ENCODE measurements at places on chromosomes 5 and 9.

DNA sequence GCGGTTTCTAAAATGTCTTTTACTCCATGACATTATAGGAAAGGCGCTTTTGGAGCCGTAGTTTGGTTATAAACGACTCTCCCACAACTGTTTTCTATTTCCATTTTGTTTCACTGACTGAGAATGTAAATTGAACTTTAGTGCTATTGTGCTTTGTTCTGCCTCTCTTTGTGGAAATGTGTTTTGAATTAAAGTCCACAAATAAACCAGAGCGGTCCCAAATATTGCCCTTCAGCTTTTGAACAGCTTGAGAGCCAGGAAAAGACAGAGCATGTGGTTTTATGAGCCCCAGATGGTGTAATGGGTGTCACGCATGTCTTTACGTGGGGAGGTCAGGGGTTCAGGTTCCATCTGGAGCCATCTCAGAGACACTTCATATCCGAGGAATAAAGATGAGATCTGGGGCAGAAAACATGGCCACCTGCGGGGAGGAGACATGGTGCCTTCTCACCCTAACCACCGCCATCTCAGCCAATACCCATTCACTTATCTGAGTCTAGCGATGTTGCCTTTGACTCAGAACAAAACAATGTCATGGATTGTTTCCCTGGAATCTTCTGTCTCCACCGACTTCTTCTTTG, 42.5 kb upstream of the ROR2 start:
- no peak for DNase-seq

DNA sequence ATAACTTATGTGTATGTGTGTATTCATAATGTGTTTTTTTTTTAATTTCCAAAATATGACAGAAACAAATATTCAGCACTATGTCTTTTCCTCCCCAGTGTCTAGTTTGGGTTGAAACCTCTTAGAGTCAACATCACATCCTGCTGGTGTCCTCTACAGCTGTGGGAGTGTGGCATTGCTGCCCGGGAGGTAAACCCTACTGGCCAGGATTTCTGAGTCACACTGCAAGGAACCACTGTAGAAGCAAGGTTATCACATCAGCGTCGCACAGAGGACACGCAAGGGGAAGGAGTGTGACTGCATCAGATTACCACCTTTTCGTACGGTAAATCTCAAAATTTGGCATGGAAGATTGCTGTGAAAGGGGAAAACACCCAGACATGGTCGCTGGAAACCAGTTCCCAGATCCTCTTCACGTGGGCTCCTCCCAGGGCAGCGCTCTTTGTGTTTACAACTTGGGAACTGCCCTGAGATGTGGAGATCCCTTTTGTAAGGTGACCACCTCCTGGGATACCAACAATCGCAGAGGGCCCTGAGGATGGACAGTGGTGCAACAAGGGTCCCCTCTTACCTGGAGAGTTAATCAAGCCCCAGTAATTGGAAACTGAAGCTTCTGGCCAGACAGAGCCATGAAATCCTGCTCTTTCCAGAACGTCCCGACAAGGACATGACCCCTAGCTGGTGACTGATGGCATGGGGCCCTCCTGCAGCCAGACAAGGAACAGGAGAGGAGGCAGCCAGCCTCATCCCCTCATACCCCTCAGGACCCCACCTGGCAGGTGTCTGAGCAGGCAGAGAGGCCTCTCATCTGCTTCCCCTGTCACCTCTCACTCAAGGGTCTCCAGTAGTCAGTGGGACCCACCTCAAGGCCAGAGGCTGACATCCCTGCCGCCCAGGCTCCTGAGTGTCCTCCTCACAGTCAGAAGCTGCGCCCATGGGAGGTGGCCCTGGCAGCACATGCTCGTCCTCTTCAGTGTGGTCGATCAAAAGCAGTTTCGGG, 194.7 kb downstream of the MED10 start:
- DNase-seq, result no peak

DNA sequence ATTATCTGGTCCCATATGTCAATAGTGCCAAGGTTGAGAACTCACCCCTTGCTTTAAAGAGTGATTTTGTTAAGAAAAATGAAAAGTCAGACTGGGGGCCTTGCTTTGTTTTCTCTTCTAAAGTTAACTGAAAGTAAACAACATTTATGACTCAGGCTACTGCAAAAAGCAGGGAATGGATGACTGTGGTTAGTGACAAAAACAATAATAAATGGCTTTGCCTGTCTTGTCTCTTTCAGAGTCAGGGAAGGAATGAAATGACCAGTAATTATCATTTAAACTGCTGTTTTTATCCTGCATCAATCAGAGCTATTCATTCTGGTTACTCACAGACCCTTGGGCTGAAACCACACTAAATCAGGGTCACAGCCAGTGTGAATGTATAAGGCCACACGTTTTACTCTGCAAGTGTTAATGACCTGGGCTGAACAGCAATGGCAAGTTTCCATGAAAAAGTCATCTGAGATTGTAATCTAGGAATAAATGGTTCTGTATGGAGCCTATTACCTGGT, 112.2 kb downstream of the ZNF608 start:
- no peak for DNase-seq

DNA sequence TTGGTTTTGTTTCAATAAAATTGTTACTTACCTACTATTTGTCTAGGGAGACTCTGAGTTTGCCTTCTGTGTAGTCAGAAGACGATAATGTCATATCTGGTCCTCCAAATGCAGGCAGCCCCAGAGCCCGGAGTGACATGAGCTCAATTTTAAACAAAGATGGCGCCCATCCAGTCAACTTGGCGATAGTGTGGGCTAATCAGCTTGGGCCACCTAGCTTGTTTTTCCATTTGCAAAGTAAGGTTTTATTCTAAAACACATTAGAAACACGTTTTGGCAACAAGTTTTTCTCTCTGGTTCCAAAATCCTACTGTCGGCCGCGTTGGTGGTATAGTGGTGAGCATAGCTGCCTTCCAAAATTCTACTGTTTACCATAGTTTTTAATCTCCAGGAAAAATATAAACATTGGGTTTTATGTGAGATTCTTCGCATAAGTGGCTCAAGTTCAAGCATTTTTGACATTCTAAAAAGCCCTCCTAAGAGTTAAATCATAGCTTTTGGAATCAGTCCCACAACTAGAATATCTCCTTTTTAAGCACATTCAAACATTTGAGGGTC, 13.2 kb downstream of the TSC1 start:
- DNase-seq, result no peak

GRCh38 chr5:94751460-94751859, 133.0 kb downstream of the SLF1 start:
- DNase-seq, result no peak

DNA sequence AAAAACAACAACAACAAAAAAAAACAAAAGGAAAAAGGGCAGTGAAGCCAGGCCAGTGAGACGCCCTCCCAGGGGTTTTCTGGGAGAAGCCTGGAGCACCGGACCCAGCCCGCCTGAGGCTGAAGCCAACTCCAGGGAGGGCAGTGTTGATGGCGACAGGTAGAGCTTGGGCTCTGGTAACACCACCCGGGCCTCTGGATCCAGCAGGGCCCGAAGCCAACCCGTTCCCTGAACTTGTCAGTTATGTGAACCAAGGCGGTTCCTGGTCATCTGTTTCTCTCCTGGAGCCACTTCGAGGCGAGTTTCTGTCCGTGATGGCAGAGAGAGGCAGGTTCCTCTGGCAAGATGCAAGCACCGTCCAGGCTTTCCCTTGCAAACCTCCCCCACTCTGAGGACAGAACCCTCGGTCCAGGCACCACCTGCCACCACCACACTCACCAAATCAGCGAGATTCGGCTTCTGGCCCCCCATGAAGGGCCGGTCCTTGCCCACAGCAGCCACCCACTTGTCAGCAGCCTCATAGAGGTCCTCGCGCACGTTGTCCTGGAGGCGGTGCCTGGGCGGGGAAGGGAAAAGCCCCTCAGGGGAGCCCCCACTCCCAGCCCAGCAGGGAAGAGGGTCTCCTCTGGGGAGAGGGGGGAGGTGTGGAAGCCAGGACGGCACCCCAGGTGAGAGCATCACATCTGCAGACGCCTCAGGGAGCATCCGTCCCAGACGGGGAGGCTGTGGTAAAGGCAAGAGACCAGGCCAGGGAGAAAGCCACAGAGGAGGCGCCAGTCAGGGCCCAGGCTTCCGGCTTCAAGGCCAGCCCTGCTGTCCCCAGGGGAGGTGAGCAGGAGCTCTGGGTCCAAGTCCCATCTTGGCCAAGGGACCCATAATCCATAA, 5.4 kb downstream of the PTGES2 start:
- DNase-seq, result no peak

DNA sequence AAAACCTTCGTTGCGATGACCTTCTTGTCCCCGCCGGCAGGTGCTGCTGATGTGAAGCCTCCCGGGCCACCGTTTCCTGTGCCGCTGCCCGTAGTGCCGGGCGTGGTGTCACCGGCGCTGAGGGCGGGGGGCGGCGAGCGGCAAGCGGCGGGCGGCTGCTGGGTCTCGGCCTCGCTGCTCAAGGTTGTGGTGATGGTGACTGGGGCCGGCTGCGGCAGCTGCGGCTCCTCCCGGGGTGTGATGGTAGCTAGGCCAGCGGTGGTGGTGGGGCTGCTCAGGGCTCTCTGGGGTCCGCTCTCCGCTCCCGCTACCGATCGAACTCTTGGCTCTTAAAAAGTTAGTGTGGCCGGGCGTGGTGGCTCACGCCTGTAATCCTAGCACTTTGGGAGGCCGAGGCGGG, 36.0 kb upstream of the PTPN3 start:
- DNase-seq, result no peak

DNA sequence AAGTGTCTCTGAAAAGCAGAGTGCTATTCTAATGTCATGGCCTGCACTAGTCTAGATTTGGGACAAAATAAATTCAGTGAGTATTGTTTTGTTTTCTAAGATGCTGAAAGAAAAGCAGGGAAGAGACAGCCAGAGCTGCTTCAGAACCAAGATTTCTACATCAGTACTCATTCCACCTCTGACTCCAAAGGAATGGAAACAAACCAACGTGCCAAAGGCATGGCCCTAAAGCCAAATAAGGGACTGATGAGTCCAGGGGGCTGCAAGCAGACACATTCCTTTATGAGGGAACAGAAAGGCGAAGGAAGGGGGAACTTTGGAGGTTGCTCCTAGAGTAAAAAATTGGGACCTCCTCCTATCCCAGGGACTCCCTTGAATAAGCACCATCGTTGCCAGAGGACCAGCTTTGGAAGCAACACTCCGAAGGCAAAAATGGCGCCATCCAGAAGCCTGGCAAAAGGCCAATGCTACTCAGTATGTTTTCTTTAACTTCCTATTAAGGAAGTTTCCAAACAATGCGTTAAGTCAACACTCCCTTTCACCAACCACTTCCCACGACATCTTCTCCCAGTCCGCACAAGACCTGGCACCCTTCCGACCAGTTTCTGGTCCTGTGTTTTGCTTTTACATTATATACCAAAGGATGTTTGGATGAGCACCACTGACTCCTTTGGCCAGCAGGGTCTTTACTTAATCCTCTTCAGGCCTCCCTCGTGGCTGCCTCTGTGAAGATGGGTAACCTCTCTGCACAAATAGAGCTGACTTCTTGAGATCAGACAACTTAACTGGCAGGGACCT, 31.6 kb downstream of the ADAM19 start:
- DNase-seq, result no peak

DNA sequence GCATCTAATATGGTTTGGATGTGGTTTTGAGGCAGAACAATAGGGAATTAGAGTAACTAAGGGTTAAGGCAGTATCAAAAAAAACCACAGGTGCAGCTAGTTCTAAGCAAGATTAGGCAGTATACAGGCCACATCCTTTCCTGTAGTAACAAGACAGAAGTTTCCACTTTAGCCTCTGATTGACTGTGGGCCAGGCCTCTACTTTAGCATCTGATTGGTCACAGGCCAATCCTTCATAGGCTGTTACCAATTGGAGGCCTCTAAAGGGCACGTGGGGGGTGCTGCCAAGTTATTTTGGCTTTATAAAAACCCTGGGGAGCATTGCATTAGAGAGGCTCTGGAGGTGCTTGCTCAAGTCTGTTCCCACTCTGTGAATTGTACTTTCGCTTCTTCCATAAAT, 144.1 kb upstream of the ST8SIA4 start:
- no peak for DNase-seq

- DNase-seq, result no peak
Measured at GRCh38 chr9:113636165-113636564, 172.6 kb downstream of the RGS3 start.

DNA sequence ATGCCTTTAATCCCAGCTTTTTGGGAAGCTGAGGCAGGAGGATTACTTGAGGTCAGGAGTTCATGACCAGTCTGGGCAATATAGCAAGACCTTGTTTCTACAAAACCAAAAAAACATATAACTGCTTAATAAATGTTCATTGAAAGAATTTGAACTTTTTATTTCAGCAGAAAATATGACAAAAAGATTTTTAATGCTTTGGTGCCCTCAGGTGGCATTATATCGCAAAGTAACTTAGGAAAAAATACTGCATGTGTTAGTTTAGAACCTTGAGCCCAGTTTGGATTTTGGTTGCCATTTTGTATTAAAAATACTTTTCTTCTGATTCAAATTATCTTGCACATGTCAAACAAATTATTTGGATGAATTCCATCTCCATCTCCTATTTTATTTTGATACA, 103.2 kb downstream of the GPBP1 start:
- DNase-seq, result no peak

DNA sequence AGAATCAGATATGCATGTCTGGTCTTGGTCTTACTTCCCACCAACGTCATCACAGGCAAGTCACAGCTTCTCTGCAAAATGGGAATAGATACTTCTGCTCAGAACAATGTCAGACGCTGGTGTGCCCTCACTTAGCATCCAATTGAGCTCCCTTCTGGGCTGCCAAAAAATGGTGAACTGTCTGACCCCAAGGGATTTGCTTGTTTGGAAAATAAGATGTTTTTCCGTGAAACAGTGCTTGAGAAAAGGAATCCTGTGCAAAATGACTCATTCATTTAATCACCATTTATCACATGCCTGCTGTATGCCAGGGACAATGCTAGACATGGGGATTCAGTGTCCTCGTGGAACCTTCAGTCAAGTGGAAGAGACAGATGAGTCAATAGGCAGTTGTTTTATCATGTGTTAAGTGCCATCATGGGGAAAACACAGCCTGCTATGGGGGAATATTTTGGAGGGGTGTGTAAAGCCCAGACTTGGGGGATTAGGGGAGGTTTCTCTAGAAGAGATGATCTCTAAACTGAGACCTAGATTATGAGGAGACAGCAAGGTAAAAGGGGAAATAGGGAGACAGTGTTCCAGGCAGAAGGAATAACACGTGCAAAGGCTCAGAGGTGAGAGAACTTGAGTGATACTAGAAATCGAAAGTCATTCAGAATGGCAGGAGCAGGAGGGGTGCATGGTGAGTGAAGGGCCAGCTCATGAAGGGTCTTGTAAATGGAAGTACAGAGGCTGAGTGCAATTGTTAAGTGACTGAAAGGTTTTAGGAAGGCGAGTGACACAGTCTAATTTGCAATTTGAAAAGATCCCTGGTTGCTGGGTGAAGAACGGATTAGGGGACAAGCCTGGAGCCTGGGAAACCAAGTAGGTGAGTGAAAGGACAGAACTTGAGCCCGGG, 3.9 kb downstream of the NIPAL4 start:
- no peak for DNase-seq

- no peak for DNase-seq
Measured at GRCh38 chr5:124527220-124527991, 219.0 kb downstream of the ZNF608 start.

All from activated T-helper 1 cell treated with Interleukin-2 at 50 U/mL for 16 hours (primary cell).